Activated T-cell treated with anti-CD3 and anti-CD28 coated beads, Interleukin-2, amount 50 U/mL, for 1 hour (primary cell): ENCODE measurements at places on chromosomes 3 and 15.

DNA sequence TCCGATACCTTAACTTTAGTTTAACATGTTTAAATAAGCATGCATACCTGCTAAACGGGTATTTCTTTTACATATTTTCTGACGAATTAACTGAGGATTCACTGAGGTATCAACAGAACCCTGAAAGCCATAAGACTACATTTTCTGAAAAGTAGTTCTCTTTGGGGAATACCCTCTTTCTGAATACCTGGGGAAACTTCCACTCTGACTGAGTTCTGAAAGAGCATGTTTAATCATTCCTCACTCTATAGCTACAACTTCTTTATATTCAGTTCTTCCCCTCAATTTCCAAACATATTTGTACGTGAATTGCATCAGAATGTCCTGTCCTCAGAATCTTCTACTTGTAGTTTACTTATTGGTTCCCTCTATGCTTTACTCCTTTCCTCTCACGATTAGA lies 403.0 kb downstream of the ROBO1 start:
- no peak for DNase-seq

- DNase-seq, result no peak
Observed at GRCh38 chr15:74022706-74023470, 28.4 kb downstream of the PML start.

DNA sequence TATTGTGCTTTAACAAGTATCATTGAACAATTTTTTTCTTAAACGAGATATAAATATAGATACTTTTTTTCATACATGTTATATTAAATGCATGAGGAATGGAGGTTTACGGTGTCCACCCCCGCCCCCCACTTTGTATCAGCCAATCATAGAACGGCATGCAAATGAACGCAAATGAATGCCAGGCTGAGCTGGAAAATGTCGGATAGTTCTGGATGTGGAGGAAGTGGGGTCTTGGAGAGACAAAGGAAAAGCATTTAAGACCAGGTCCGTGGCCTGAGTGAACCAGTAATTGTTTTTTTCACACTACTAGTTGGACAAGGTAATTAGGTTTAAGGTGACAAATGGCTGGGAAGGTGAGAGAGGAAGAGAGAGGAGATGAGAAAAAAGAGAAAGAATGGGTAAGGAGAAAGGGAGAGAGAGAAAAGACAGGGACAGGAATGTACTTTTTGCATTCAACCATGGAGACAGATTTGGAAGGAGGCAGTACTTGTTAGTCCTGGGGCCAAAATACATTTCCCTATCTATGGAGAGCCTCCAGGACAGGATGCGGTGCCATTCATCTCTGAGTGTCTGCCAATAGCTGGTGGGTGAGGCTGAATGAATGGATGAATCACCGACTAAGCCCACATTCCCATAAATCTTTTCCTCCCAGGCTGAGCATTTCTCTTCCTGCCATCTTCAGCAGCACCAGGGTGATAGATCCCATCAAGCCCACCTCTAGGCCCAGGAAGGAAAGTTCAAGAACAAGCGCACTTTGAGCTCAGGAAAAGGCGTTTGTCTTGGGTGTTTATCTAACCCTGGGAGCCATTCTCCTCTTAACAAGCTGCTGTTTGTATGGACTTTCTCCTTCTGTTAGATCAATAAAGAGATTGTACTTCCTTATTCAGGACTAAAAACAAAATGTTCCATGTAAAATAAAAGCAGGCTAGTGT lies 1.4 kb upstream of the RAD18 start:
- no peak for DNase-seq

- DNase-seq, result no peak
Observed at GRCh38 chr3:37347941-37348340, 173.6 kb upstream of the LRRFIP2 start.
